ENCODE measurements at places on chromosomes 13 and 19.

- no peak for DNase-seq
Measured at GRCh38 chr13:91768746-91769145, 370.3 kb downstream of the GPC5 start.

- DNase-seq: no peak
Measured at GRCh38 chr13:50979187-50979586, 69.6 kb downstream of the RNASEH2B start.

DNA sequence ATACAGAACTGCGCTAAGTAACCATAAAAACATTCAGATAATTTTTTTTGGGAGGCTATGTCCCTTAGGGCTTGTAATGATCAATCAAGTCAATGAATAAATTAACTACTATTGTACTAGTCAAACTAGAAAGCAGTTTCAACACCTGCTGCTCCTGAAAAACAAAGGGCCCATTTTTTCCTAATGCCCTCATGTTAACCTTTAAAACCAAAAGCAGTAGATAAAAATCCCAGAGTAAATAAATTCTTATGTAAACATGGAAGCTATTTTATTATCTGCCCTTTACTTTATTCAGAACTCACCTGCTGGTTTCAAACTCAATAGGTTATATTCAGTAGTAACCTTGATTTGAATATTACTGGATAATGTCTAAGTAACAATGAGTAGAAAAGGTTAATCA, 159.5 kb upstream of the STARD13 start:
- no peak for DNase-seq

DNA sequence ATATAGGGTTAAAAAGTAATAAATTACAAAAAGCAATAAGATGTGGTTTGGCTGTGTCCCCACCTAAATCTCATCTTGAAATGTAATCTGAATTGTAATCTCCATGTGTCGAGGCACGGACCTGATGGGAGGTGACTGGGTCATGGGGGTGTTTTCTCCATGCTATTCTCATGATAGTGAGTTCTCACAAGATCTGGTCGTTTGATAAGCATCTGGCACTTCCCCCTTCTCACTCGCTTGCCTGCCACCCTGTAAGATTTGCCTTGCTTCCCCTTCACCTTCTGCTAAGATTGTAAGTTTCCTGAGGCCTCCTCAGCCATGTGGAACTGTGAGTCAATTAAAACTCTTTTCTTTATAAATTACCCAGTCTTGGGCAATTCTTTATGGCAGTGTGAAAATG, 577.4 kb downstream of the TBC1D4 start:
- no peak for DNase-seq

- no peak for DNase-seq
Measured at GRCh38 chr13:95512424-95512823, 40.1 kb upstream of the CLDN10 start.

GRCh38 chr13:26887594-26887993, 127.0 kb upstream of the GPR12 start:
- DNase-seq: no peak

GRCh38 chr19:39676004-39676403, 20.3 kb downstream of the LGALS16 start:
- no peak for DNase-seq

- DNase-seq: no peak
Measured at GRCh38 chr13:75934889-75935288, 298.8 kb downstream of the LMO7 start.

GRCh38 chr19:12833738-12834565, 427 bp downstream of the RTBDN start:
- DNase-seq: peak; percentile 5

- DNase-seq: peak; percentile 53
Measured at GRCh38 chr13:31200637-31200971, 829 bp downstream of the B3GLCT start.

DNA sequence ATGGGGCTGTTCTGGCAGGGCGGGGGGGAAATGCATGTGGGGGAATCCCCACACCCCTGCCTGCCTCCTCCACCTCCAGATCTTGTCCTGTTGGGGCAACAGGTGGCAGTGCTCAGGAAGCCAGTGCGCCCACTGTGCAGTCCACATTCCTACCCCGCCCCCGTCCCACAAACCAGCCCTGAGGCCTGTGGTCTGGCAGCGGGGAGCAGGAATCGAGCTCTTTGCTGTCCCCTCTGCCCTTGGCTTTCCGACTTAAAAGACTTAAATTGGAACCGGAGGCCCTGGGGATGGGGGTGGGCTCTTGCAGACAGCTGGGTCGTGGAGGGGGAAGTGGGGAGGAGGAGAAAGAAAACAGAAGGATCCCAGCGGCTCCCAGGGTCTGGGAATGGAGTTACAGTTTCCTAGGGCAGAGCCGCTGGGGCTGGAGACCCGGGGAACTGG, 4.3 kb downstream of the NANOS3 start:
- peak; percentile 96 for DNase-seq

DNA sequence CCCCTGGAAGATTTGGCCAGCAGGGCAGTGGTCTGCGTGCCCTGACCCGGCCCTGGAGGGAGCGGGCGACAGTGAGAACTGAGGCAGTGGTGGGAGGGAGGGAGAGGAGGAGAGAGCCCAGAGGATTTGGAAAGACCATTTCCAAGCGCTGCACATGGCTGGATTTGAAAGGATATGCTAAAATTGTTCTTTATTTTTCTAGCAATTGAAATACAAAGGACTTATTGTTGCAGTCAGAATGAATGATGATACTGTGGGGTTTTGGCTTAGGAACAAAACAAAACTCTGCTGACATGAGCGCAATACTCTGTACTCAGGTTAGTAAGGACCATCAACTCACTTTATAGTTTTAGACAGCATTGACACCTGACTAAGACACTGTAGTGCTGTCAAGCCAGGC, 69.5 kb downstream of the TNFRSF19 start:
- no peak for DNase-seq

- no peak for DNase-seq
Measured at GRCh38 chr13:101880581-101880980, 428.1 kb downstream of the ITGBL1 start.

GRCh38 chr19:46599716-46600373, 1.3 kb upstream of the CALM3 start:
- no peak for DNase-seq

GRCh38 chr13:104385404-104385803, 1319.2 kb upstream of the SLC10A2 start:
- no peak for DNase-seq

GRCh38 chr19:6431891-6432290, 1.7 kb downstream of the SLC25A41 start:
- no peak for DNase-seq

DNA sequence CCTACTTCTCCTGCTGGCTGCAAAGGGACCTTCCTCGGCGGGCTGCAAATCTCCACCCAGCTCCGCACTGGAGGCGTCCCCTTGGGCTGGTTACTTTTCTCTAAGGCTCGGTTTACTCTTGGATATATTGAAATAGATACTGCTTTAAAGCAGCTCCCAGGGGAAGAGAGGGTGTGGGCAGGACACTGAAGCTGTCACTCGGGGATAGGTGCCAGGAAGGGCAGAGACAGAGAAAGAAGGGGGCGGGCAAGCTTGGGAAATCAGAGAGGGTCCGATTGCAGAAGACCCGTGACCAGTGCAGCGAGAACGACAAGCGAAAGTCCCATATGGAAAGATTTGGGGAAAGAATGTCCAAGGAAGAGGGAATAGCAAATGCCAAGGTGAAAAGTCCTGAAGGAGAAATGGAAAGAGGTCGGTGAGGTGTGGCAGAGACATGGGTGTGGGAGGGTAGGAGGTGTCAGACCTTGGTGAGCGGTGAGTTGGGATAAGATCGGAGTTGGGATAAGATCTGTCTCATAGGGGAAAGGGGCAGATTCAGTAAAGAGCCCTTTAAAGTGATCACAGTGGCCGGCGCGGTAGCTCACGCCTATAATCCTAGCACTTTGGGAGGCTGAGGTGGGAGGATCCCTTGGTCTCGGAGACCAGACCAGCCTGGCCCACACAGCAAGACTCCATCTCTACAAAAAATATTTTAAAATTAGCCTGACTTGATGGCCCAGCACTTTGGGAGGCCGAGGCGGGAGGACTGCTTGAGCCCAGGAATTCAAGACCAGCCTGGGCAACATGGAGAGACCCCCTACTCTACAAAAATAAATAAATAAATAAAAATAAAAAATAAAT, 618 bp downstream of the THSD8 start:
- DNase-seq: no peak

DNA sequence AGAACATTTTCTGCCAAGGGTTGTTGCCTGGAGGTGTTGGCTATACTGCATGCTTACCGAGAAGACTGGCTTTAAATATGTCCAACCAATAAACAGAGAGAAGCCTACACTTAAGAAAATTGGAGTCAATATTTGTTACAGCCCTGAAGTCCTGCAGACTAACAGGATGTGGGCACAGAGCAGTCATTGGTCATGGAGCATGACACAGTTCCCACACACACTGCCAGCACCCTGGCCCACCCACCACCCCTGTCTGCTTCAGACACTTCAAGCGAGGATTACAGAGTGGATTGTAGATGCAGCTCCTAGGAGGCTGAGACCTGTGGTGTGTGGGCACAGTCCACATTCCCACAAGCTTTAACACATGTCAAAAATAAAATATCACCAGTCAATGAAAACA, 21.0 kb upstream of the SERP2 start:
- DNase-seq: no peak

GRCh38 chr13:73082471-73082870, 23.7 kb downstream of the KLF5 start:
- DNase-seq: no peak

- no peak for DNase-seq
Measured at GRCh38 chr19:8484331-8484894, 18.0 kb downstream of the PRAM1 start.

- DNase-seq: no peak
Measured at GRCh38 chr19:37472165-37472564, 3.0 kb downstream of the ZNF570 start.

DNA sequence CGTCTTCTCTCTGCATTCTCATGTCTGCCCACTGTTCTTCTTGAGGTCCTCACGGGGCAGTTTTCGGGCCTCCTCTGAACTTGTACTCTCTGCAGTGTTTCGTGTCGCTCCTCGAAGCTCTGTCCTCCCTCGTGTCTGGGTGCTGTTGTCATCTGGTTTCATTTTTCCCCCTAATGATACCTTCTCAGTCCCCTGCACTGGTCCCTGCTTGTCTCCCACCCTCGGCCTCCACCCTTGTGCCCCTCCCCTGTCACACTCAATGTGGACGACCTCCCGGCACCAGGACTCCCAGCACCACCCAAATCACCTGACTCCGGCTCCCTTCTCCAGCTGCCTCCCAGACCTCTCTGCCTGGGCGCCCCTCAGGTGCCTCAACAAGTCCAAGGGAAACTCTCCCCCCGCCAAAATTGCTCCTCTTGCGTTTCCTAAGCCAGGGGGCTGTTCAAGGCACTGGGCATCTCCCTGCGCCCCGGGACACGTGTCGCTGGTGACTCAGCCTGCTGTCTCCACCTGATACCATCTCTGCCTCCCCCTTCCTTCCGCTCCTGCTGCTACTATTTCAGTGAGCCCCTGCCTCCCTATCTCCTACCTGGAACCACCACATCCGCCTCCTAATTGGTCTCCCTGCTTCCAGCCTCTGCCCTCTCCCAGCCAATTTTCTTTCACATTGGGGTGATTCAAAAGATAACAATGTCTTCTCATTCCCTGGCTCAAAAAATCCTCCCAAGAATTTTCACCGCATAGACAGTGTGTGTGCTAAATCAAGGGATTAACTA, 49.5 kb downstream of the RFX2 start:
- peak; percentile 42 for DNase-seq

DNA sequence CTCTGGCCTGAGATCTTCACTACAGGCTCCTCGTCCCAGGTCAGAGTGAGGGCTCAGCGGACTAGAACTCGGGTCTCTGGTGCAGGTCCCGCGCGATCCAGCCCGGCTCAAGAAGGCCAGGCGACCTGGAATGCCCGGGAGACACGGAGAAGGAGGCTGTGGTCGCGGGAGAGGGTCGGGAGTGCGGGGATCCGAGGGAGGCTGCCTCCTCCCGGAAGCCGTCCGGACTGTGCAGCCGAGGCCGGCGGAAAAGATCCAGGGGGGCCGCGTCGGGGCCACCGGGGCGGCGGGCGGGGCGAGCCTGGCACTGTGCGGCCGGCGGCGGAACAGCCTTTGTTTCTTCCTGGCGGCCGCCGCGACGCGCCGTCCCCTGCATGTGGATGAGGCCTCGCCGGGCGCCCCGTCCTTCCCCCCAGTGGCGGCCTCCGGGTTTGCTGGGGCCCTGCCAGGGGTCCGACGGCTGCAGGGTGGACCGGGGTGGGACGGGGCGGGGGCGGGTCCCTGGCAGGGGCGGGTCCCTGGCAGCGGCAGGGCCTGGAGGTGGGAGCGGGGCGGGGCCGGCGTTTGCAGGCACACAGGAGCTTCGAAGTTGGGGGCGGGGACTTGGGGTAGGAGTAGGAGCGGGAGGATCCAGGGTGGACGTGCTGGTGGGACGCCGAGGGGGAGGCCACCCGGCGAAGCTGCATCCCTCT, 1.0 kb upstream of the SLC7A10 start:
- DNase-seq: peak; percentile 43

- no peak for DNase-seq
Measured at GRCh38 chr13:37361608-37362007, 237.0 kb downstream of the POSTN start.

GRCh38 chr13:95388420-95389079, 87.3 kb upstream of the ABCC4 start:
- no peak for DNase-seq

DNA sequence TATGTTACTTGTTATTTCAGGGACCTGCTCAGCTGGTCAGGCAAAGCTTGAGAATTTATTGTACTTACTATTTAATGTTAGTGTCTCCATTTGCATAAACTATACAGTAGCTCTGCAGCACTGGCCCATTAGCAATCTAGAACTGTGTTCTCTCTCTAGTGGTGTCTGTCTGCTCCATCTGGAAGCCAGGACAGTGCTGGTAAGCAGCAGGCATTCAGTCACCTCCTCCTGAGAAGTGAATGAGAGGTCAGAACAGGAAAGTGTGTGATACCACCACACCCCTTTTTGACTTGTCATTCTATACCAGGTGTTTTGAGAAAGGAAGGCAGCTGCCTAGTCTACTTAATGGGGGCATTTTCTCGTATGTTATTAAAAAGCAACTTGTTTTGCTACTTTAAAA, 3.9 kb downstream of the COG3 start:
- DNase-seq: no peak

DNA sequence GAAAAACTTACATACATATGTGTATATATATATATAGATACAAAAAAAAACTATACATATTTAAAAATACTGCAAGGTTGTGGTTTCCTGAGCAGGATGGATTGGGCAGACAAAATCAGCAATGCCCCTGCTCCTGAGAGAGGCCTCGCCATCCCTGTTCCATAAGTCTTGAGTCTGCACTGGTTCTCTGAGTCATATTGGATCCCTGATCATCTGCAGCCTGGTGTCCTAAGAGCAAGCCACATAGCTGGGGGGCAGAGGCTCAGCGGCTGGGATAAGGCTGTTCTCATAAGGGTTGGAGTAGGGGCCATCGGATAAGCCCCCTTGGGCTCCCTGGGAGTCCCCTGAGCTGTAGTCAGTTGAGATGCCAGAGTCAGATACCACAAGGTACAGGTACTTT, 3.3 kb downstream of the SWSAP1 start:
- DNase-seq: no peak

DNA sequence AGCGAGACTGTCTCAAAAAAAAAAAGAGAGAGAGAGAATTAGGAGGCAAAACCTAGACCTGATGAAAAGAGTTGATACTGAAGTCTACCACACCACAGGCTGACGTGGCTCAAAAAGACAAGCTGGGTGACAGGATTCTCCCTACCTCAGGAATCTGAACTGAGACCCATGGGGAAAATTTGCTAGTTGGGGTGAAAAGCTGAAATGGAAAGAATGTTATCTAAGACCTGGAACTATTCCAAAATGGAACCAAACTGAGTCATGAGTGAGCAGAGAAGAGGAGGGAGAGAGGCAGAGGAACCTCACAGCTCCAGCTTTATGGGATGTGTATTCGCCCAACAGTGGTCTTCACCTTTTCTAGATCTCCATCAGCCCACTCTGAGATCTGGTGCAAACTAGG, 11.7 kb downstream of the SMG9 start:
- DNase-seq: no peak

- no peak for DNase-seq
Measured at GRCh38 chr13:52837850-52838249, 10.6 kb downstream of the PCDH8 start.
